ENCODE measurements at places on chromosomes 6 and 20.

- no peak for DNase-seq
These were observed 57.2 kb downstream of the CEP43 start for GRCh38 chr6:167056370-167056769.

DNA sequence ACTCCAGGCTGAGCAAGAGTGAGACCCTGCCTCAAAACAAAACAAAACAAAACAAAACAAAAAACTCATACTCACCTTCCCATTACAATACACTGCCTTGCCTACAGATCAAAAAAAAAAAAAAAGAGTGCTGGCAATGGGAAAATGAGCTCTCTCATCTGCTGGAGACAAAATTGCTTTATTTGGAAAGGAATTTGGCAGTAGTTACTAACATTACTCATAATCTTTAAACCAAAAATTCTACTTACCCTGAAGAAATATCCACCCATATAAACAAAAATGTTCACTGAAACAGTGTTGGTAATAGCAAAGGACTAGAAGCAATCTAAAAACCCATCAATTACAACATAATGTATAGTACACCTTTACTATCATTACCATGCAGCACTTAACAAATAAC is 120.4 kb downstream of the RNGTT start:
- no peak for DNase-seq

DNA sequence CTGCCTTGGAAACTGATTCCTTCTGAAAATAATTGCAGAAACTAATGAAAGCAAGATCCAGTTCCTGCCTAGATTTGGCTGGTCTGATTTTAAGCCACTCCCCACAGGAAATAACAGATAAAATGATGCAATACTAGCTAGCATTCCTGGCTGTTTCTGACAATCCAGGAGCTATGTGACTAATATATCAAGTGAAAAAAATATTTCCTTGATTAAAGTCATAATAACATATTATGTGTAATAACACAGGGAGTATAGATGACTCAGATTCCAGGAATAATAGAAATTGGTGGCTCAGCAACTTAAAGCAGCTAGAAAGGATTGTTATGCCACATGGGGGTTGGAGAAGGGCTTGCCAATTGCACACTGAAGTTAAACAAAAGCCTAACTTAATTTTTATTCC is 182.7 kb upstream of the SALL4 start:
- no peak for DNase-seq

DNA sequence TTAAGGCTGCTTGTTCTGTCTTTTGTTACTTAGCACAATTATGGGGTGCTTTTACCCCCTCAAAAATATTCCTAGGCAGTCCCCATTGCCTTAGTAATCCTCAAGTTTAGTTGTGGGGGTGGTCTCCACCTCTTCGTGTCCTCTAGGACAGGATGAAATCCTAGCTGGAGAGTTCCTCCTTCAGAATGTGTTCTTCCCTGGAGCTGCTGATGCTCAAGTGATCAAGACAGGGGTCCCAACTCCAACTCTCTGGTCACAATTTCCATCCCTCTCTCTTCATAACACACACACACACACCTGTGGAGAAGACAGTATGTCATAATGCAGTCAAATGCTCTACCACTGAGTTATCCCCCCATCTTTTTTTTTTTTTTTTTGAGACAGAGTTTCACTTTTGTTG is 280.7 kb downstream of the UST start:
- DNase-seq, result no peak

GRCh38 chr6:8234321-8234720 is 132.0 kb upstream of the EEF1E1 start:
- DNase-seq, result no peak

DNA sequence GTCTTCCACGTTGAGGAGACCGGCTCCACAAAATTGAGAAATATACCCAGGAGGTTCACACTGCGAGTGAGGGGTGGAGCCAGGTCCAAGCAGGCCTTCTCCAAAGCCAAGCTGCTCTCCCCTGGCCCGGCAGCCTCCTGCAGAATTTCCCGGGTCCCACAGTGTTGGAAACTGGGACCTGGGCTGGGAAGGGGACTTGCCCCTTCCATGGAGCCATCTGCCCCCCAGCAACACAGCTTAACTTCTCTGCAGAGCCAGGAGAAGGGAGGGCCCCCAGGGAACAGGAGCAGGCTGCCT is 35.4 kb downstream of the MDFI start:
- DNase-seq, result no peak

- DNase-seq, result no peak
These were observed 589.8 kb downstream of the RNF144B start for GRCh38 chr6:18976966-18977365.

GRCh38 chr6:129646642-129647041 is 63.3 kb downstream of the ARHGAP18 start:
- no peak for DNase-seq

DNA sequence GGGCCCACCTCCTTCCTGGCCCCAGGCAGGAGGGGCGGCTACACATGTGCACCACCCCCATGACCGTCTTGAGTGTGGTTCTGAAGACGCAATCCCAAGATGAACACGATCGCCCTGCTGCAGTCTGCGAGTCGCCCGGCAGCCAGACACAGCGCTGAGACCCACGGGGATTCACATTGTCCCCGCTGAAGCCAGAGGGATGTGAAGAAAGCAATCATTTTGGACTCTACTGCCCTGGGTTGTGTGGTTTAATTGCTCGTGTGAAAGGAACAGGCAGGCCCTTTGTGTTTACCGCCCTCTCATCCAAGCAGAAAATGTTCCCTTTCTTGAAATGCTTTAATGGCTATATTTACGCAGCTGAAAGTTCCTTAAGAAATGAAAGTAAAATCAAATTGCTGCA is 279.5 kb downstream of the TAF4 start:
- no peak for DNase-seq

GRCh38 chr6:39865011-39865888 is 69.0 kb downstream of the MOCS1 start:
- peak; percentile 61 for DNase-seq

DNA sequence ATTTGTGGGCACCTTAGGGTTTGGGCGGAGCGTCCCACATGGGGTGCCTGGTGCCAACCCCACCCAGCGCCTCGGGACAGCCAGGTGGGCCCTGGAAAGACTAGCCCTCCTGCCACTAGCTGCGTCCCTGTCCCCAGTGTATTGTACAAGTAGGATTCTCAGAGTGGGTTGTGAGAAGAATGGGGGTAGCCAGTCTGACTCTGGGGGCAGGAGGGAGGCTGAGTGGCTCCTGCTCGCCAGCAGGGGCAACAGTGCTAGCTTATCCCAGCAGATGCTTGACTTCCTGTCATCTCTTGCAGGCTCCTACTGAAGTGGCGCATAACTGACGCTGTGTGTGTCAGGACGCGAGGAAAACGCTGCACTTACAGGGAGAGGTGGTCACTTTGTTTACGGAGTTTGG is 9.3 kb downstream of the PSMA7 start:
- no peak for DNase-seq
